Panc1 (cell line): ENCODE measurements at places on chromosomes 5 and 9.

GRCh38 chr9:111679199-111679598 lies 17.8 kb downstream of the GNG10 start:
- DNase-seq = no peak

DNA sequence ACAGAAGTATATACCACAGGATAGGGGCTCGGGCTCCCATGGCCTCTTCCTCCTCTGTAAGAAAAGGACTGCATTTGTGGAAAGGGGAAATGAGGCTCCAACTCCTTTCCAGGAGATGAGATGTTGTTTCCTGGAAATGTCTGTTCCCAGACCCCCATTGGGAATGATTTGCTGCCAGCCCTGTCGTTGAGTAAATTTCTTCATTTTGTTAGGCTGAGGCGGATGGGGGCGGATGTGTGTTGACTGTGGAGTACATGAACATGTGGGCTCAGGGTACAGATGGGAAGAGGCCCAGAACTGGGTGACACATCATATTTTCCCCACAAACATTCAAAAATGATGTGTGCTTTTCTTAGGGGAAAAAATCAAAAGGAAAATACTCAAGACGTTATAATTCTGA lies 28.8 kb upstream of the TNFAIP8 start:
- no peak for DNase-seq

DNA sequence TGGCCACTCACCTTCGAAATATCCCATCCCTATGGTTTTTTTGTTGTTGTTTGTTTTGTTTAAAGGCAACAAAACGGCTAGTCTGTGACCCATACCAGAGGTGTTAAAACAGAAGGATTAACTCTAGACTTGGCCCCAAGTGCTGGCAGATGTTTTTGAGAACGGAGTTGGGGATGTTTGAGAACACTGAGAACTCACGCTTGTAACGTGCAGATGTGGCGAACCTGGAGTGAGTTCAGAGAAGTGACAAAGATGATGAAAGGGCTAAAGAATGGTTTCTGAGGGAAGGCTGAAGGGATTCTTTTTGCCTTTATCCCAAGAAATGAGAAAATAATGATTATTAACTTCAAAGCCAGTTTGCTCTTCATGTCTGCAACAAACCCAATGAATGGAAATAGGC lies 286.5 kb downstream of the ZNF608 start:
- DNase-seq = no peak

- no peak for DNase-seq
Observed at GRCh38 chr9:110351009-110351467, 13.4 kb upstream of the TXNDC8 start.

GRCh38 chr9:124882231-124882630 lies 20.3 kb downstream of the ARPC5L start:
- DNase-seq = no peak

- DNase-seq = no peak
Observed at GRCh38 chr9:124257844-124258606, at the start of gene NEK6. NEK6 (plus strand) TSS chr9:124257949; CDS start chr9:124301965, 44,016 bp downstream.

- DNase-seq = no peak
Observed at GRCh38 chr9:89466451-89467277, 31.2 kb downstream of the SEMA4D start.

- DNase-seq = no peak
Observed at GRCh38 chr5:55894135-55894534, 43.0 kb downstream of the IL31RA start.

DNA sequence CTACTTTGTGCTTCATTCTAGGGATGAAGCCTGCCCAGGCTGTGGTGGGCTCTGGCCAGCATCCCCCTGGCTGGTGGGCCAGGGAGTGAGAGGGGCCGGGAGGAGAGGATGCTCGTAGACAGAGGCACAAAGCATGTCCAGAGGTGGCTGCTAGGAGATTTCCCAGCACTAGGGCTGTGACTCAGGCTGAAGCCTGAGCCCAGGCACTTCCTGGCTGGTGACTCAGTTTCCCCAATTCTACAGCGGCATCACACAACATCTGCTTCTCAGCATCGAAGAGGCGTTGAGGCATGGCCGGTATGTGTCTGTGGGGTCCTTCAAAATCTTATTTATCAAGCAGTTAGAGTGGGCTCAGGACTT lies 55.6 kb downstream of the DUSP1 start:
- no peak for DNase-seq

DNA sequence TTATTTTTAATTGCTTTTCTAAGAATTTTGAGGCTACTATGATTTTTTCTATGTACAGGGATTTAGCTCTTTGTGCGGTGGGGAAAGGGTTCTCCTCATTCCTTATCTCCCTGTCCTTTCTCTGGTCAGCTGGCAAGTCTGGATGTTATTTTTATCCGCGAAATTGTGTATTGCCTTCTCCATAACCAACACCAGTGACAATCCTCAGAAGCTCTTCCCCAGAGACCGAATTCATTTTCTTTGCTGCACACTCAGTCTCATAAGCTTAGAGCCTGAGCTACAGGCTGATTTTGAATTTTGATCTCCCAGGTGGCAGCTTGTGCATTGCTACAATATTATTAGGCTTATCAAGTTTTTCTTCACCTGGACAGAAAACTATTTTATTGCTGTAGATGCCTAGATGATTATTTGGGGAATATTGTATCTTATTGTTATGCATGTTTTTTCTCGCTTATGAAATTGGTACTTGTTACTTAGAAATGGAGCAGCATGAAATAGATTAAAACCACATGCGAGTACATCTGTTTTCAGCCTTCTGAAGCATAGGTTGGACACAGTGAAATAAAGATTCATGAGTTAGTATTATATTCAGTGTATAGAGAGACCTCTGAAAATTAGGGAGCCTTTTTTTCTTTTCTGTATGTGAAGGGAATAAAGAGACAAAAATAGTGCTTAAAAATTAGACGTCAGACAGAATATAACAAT lies 27.3 kb downstream of the CPEB4 start:
- no peak for DNase-seq

GRCh38 chr5:106691701-106692100 lies 979.0 kb downstream of the EFNA5 start:
- DNase-seq = no peak

- no peak for DNase-seq
Observed at GRCh38 chr5:148794275-148794674, 32.1 kb upstream of the ADRB2 start.

DNA sequence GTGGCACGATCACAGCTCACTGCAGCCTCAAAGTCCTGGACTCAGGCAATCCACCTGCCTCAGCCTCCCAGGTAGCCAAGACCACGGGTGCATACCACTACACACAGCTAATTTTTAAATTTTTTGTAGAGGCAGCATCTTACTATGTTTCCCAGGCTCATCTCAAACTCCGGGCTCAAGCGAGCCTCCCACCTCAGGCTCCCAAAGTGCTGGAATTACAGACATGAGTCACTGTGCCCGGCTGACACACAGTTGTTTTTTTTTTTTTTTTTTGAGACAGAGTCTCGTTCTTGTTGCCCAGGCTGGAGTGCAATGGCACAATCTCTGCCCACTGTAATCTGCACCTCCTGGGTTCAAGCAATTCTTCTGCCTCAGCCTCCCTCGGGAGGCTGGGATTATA lies 70.1 kb upstream of the CNOT6 start:
- no peak for DNase-seq

DNA sequence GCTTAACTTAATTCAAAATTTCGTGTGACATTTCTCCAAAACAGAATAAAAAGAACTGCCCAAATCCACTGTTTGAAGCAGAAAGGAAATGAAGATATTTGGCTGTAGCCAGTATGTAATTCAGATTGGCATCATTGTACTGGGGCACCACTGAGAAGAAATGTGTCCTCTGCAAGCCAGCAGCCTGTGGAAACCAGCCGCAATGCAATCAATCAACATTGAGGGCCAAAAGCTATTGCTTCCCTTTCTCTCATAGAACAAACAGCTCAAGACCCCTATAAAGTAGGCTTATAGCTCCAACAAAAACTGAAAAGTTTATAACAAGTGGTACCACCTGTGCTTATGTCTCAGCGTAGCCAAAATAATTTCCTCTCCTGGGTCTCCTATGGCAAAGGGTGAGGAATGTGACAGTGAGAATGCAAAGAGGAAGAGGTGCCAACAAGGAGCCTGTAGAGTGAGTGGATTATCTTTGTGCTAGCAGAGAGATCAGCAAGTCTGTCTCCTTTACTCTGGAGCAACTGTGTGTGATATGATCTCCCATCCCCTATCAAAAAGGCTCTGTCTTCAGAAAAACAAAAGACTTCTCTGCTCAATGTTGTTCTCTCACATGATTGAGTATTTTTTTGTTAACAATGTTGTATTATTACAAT lies 1072.3 kb upstream of the DMAC1 start:
- no peak for DNase-seq

GRCh38 chr9:77158772-77159513 lies 18.4 kb upstream of the VPS13A start:
- DNase-seq = no peak

- no peak for DNase-seq
Observed at GRCh38 chr9:28207657-28208056, 634.4 kb upstream of the C9orf72 start.

- DNase-seq = no peak
Observed at GRCh38 chr5:96790961-96791504, 16.7 kb downstream of the ERAP1 start.

GRCh38 chr5:76983468-76983867 lies 30.6 kb downstream of the CRHBP start:
- no peak for DNase-seq

GRCh38 chr5:174911118-174911517 lies 186.7 kb downstream of the MSX2 start:
- DNase-seq = no peak

GRCh38 chr9:127912296-127912695 lies 4.5 kb downstream of the ST6GALNAC4 start:
- no peak for DNase-seq

- no peak for DNase-seq
Observed at GRCh38 chr9:112283582-112284253, 49.7 kb downstream of the PTBP3 start.

- no peak for DNase-seq
Observed at GRCh38 chr5:147985608-147986007, 78.2 kb upstream of the SPINK5 start.

GRCh38 chr5:103849934-103850333 lies 287.3 kb upstream of the NUDT12 start:
- peak; percentile 42 for DNase-seq
